ENCODE measurements at places on chromosomes 1 and 21. TPM values are rescaled to one million over a fixed set of nuclear protein-coding genes. Genes with fewer than 3 reads are reported as not detected.
A peak's percentile ranks its signal among the peaks of the same experiment; 100 is the strongest.

DNA sequence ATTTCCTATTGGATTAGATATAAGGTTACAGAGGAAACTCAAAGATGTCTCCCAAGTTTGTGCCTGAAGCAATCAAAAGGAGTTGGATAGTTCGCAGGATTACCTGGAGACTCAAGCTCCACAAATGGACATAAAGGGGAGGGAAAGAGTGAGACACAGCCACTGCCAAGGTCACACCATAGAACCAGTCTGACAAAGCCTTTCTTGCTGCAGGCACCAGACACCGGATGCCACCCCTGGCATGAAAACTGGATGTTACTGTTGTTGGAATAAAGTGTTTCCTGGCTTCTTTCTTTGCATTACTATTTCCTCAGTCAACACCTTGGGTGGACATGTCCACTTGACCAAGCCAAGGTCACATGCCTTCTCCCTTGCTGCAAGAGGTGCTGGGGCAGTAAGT, 70.6 kb downstream of the SNRPE start:
- H3K4me3 ChIP-seq, result no peak overlapping the region
- no peaks in the 10 kb centered on the region for H3K27me3 ChIP-seq
- no peak for DNase-seq
- H3K36me3 ChIP-seq, result no peaks in the 10 kb centered on the region
- no peak overlapping the region for H3K27ac ChIP-seq
- no peaks in the 10 kb centered on the region for H3K4me1 ChIP-seq

DNA sequence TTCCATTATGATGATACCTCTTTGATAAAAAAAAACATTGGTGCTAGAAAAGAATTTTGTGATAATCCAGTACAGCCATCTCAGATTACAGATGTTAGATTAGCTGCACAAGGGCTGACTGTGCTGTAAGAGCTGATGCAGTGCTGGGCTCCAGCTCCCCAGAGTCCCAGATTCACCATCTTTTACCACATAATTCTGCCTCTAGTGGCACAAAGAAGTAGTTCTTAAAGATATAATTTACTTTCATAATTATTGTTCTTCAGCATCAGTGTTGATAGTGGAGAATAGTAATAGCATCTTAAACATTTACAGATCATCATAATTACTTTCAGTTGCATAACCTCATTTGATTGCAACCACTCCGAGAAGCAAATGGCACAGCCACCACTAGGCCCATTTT, 262.1 kb downstream of the BRINP2 start:
- H3K4me3 ChIP-seq, result no peak overlapping the region
- no peaks in the 10 kb centered on the region for H3K27me3 ChIP-seq
- no peak overlapping the region for H3K27ac ChIP-seq
- no peak for DNase-seq

- no peaks in the 10 kb centered on the region for H3K4me1 ChIP-seq
- no peaks in the 10 kb centered on the region for H3K36me3 ChIP-seq
- no peak for DNase-seq
- H3K27me3 ChIP-seq, result no peaks in the 10 kb centered on the region
- H3K4me3 ChIP-seq, result no peak overlapping the region
- H3K27ac ChIP-seq, result no peak overlapping the region
These were observed 79.8 kb downstream of the AK5 start for GRCh38 chr1:77361621-77362020.

DNA sequence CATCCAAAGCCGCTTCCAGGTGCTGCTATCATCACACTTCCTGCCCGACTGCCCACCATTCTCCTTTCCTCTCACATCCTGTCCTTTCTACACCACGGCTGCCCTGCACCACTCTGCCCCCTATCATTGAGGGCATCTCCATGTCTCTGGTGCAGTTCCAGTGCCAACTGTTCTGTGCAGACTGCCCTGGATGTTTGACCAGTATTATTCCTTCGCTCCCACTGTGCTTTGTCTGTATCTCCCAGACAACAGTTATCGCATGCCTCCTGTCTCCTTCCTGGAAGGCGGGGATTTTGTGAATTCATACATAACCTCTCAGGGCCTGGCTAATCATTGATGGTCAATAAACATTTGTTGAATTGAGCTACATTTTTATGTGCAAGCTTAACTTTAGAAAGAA, 63.6 kb upstream of the GNG12 start:
- H3K27ac ChIP-seq, result no peak overlapping the region
- DNase-seq, result peak; percentile 5
- H3K27me3 ChIP-seq, result no peaks in the 10 kb centered on the region
- H3K4me3 ChIP-seq, result no peak overlapping the region
- H3K36me3 ChIP-seq, result no peaks in the 10 kb centered on the region

DNA sequence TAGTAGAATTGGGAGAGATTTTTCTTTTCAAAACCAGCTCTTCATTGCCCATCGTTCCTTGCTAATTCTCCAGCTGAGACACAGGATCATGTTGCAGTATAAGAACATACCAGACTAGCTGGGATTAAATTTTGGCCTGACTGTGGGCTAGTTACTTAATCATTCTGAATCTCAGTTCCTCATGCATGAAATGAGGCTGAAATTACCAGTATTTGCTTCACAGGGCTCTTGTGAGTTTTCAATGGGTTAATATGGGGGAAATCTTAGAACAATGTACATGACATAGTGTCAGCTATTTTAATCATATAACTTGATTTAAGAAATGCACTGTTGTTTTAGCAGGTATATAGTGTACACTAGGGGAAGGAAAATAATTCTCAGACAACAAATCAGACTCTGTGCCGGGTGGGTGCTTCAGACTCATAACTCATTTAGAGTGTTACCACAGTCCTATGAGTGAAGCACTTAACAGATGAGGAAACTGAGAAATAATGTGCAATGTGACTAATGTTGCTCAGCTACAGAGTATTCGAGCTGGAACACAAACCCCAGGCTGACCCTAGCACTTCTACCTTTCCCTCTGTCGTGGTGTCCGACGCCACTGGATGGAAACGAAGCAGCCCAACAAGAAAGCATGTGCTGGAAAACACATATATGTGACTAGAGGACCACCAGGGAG, 137.6 kb upstream of the SGIP1 start:
- no peak for DNase-seq
- no peaks in the 10 kb centered on the region for H3K4me1 ChIP-seq
- no peaks in the 10 kb centered on the region for H3K27me3 ChIP-seq
- no peak overlapping the region for H3K27ac ChIP-seq
- no peak overlapping the region for H3K4me3 ChIP-seq

DNA sequence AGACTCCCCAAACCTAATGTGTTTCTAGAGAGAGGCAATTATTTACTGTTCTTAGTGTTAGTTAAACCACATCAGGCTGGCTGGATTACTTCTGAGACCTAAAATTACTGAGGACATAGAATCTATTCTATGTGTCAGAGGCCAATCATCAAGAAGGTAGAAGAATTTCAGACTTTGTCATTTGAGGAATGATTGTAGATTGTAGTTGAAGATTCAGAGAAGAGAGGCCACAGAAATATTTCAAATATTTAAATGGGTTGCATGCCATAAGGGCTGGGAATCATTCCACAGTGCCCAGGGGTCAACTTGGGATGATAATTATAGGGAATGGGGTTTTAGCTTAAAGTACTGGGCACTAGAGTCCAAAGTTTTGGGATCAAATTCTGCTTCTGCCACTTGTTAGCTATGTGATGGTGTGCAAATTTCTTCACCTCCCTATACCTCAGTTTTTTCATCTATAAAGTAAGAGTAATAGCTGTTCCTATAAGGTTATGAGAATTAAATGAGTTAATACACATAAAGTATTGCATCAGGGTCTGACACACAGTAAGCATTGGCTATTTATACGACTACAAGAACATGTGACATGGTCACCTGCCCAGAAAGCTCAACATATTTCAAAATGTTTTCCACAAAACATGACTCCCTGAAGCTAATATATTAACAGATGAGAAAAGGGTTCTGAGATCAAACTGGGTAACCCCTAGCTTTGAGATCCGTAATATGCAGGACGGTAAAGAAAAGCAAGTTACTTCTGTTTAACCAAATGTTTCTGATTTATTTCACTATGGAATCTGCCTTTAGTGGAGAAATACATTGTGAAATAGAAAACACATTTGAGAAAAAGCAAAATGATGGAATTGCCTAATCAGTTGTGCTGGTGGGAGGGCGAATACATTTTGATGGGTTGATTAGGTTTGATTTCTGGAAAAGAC, 69.7 kb upstream of the SPAG17 start:
- no peaks in the 10 kb centered on the region for H3K36me3 ChIP-seq
- H3K4me1 ChIP-seq, result no peaks in the 10 kb centered on the region
- no peak for DNase-seq
- no peak overlapping the region for H3K27ac ChIP-seq

SLC5A9 gene
- polyA plus RNA-seq, result 20.9 TPM
